Osteocyte (in vitro differentiated cells): ENCODE measurements at places on chromosomes 1 and 21. TPM values are rescaled to one million over a fixed set of nuclear protein-coding genes. Genes with fewer than 3 reads are reported as not detected.

CD52 gene
- total RNA-seq = not detected in 2 replicates

RGS13 gene
- not detected in 2 replicates for total RNA-seq

SYDE2 gene
- total RNA-seq = 6.0 and 6.3 TPM in 2 replicates

DCDC2B gene
- total RNA-seq = not detected in 2 replicates

PTGFRN gene
- total RNA-seq = 51.1 and 52.9 TPM in 2 replicates

PIGV gene
- 14.2 TPM in 2 replicates for total RNA-seq

HEYL gene
- total RNA-seq = 1.3 and 1.4 TPM in 2 replicates

DNA sequence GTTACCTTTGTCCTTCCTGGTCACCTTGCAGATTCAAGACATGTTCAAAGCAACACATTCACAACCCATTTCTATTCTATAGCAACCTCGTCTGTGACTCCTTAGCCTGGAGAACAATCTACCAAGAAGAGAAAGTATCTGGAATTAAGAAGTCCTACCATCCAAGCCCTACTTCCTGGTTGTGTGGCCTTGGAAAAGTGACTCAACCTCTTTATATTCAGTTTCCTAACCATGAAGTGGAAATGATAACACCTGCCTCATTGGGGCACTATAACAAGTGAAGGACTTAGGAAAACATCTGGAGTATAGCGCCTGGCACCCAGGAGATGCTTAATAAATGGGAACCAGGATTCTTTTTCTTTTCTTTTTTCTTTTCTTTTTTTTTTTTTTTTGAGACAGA lies 36.5 kb upstream of the SRRM1 start:
- no peak for DNase-seq
- peaks cover 39% of the 10 kb centered on the region for H3K27me3 ChIP-seq
- no peaks in the 10 kb centered on the region for H3K4me1 ChIP-seq
- no peak overlapping the region for H3K4me3 ChIP-seq
- H3K36me3 ChIP-seq = no peaks in the 10 kb centered on the region
- no peak overlapping the region for H3K27ac ChIP-seq

- DNase-seq = no peak
- peaks cover 2% of the 10 kb centered on the region for H3K36me3 ChIP-seq
- H3K27ac ChIP-seq = peak overlapping the region; percentile 82
Measured at GRCh38 chr1:94754570-94754969, 65.6 kb upstream of the SLC44A3 start.

DNA sequence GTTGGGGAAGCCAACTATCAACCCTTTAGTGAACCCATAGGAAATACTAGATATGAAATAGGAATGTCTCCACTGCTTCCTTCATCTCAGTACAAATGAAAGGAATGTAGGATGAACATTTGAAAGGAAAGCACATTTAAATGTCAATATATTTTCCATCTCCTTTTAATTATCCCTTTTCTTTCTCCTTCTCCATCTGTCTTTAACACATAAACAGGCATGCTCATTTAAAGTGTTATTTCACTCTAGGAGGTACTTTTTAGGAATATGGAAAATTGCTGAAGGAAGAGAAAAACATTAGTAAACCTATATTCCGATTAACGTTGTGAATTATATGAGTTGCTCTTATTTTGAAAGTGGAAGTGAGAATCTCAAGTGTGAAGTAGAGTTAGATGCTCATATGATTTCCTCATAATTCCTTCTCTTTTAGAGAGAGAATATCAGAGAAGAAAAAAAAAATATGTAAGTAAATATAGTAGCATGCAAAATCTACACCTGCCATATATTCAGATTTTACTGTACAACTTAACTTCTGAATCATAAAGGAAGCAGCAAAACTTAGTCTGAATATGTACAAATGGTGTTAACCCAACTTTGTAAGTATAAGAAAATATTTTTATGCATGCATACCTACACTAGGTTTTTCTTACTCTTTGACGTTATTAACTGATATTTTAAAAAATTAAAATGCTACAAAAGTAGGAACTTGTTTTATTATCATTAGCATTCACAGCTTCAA lies 406.9 kb upstream of the B3GALT2 start:
- no peaks in the 10 kb centered on the region for H3K36me3 ChIP-seq
- no peaks in the 10 kb centered on the region for H3K27me3 ChIP-seq
- H3K4me3 ChIP-seq = no peak overlapping the region
- peaks cover 8% of the 10 kb centered on the region for H3K4me1 ChIP-seq
- DNase-seq = no peak
- no peak overlapping the region for H3K27ac ChIP-seq

GRCh38 chr1:212613440-212614335 lies 5.1 kb downstream of the ATF3 start:
- no peak for DNase-seq
- peaks cover 3% of the 10 kb centered on the region for H3K27me3 ChIP-seq
- H3K4me1 ChIP-seq = peaks cover 24% of the 10 kb centered on the region
- H3K36me3 ChIP-seq = peaks cover 22% of the 10 kb centered on the region
- no peak overlapping the region for H3K4me3 ChIP-seq

DNA sequence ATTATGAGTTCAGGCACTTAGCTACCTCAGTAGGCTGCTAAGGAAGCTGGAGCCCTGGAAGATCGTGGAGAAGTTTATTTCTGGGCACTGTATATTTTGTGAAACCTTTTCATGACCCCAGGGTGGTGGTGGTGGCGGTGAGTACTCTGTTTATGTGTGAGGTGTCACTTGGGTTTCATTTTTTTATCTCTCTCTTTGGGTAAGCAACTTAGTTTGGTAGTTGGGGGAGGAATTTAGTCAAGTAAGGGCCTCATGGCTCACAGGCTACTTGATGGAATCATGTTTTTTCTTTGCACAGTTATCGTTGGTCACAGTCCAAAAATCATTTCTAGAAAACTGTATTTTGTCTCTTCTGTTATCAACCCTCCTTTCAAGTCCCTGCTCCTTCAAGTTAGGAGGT lies 33.9 kb downstream of the C1orf141 start:
- no peak overlapping the region for H3K27ac ChIP-seq
- no peaks in the 10 kb centered on the region for H3K36me3 ChIP-seq
- peaks cover 12% of the 10 kb centered on the region for H3K27me3 ChIP-seq
- no peaks in the 10 kb centered on the region for H3K4me1 ChIP-seq
- H3K4me3 ChIP-seq = no peak overlapping the region

- peaks cover 26% of the 10 kb centered on the region for H3K4me1 ChIP-seq
- no peaks in the 10 kb centered on the region for H3K36me3 ChIP-seq
- no peak overlapping the region for H3K27ac ChIP-seq
- DNase-seq = no peak
- no peaks in the 10 kb centered on the region for H3K27me3 ChIP-seq
Measured at GRCh38 chr21:35226968-35227744, 178.1 kb upstream of the RUNX1 start.

DNA sequence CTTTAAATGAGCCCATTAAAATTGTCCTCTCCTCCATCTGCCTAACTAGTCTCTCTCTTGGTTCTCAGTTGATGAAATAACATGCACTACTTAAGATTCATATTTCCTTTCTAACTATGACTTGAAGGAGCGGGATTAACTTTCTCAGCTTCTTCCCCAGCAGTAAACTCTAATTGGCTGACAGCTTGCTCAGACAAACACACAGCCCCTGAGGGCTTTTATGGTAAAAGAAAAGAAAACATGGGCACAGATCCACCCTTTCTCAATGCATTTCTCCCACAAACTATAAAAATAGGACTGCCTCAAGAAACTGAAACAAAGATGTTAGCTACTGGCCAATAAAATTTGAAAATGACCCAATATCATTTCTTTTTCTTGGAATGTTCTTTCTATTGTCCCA lies 703.1 kb downstream of the ADGRL2 start:
- no peaks in the 10 kb centered on the region for H3K27me3 ChIP-seq
- no peaks in the 10 kb centered on the region for H3K36me3 ChIP-seq
- no peak overlapping the region for H3K4me3 ChIP-seq
- DNase-seq = no peak
- peaks cover 31% of the 10 kb centered on the region for H3K4me1 ChIP-seq

DNA sequence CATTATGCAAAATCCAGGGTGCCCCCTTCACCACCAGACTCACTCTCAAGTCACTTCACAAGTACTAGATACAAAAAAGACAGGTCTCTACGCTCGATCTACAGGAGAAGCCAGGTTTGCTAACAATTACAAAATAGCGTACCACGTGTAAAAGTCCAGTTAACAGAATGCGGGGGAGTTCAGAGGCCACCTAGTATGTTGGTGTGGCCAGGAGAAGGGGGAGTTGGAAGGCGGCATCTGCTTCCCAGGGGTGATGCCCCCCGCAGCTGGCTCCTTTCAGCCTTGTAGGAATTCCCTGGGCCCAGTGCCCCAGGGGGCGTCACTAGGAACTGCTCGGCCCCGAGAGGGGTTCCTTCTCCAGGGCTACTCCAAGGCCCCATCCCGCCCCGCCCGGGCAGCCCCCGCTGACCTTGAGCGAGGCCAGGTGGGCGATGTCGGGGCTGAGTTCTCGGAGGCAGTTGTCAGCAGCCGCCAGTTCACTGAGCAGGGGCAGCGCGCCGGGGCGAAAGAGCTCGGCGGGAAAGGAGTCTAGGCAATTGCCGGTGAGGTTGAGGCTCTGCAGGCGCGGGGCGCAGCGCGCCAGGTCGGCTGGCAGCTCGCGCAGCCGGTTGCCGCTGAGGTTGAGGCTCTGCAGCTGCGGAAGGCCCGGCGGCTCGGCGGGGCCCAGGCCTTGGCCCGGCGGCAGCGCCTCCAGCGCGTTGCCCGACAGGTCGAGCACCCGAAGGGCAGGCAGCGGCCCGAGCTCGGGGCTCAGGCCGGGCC lies 664 bp downstream of the LRRC47 start:
- peak overlapping the region; percentile 80 for H3K4me3 ChIP-seq
- H3K27me3 ChIP-seq = peaks cover 3% of the 10 kb centered on the region
- no peaks in the 10 kb centered on the region for H3K36me3 ChIP-seq

DNA sequence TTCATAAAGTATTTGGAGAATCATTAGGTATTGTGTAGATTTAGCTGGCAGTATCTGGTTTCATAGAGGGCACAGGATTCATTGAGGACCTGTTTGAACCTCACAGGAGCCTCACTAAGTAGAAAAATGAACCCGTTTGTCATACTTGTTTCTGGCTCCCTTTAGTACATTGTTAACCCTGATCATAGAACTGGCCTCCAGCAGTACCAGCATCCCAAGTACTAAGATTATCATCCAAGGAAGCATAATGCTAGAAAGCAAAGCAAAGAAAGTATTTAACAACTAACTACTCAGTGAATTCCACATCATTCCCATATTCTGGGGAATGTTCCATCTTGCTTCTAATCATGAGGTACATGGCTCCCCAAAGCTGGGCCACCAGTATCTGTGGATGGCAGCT lies 54.9 kb downstream of the IVNS1ABP start:
- peaks cover 18% of the 10 kb centered on the region for H3K4me1 ChIP-seq
- H3K27me3 ChIP-seq = no peaks in the 10 kb centered on the region
- H3K36me3 ChIP-seq = no peaks in the 10 kb centered on the region
- H3K27ac ChIP-seq = no peak overlapping the region
- H3K4me3 ChIP-seq = no peak overlapping the region

- H3K27ac ChIP-seq = no peak overlapping the region
- DNase-seq = no peak
- no peaks in the 10 kb centered on the region for H3K36me3 ChIP-seq
- peaks cover 8% of the 10 kb centered on the region for H3K4me1 ChIP-seq
- peak overlapping the region; percentile 66 for H3K4me3 ChIP-seq
Measured at GRCh38 chr1:177181280-177181630, 10.5 kb downstream of the BRINP2 start.

DNA sequence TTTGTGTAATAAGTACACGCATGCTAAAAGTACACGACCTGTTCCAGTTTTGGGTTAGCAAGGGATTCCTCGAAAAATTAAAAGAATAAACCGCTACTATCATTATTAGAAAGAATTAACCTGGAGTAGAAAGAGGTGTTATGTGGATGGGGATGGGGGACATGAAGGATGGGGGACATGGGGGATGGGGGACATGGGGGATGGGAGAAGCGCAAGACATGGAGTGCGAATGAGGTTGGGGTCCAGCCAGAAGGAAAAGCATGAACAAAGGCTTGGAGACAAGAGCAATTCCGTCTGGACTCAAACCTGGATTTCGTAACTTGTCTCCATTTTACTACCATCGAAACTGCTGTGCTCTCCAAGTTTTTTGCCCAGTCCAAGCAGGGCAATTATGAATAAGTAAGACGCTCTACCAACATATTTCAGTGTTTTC lies 591 bp upstream of the KDM1A start:
- no peaks in the 10 kb centered on the region for H3K27me3 ChIP-seq
- DNase-seq = no peak
- H3K36me3 ChIP-seq = peaks cover 7% of the 10 kb centered on the region
- peak overlapping the region; percentile 89 for H3K4me3 ChIP-seq
- peaks cover 34% of the 10 kb centered on the region for H3K4me1 ChIP-seq

- H3K4me1 ChIP-seq = peaks cover 23% of the 10 kb centered on the region
- peak overlapping the region; percentile 74 for H3K4me3 ChIP-seq
- no peak for DNase-seq
Measured at GRCh38 chr1:89822109-89822962, 1.5 kb downstream of the LRRC8D start.

DNA sequence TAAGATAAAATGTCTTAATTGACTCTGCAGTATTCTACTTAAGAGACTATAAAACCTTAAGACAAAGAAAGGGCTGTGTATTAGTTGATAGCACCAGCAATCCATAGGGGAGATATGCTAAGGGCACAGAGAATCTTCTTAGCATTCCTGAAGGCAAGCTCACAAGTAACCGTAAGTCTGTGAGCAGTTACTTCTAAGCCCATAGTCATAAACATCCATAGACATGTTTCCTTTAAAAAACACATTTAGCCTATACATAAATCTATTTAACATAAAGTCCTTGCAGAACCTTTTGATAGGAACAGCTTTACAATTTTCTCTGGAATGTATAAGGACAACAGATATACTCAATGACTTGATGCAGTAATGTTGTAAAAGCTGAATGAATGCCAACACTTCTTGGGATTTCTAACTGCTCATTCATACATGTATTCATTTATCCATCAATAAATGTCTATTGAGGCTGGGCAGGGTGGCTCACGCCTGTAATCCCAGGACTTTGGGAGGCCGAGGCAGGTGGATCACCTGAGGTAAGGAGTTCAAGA lies 6.3 kb upstream of the ERRFI1 start:
- H3K27me3 ChIP-seq = no peaks in the 10 kb centered on the region
- no peak for DNase-seq
- no peak overlapping the region for H3K4me3 ChIP-seq

- peaks cover 69% of the 10 kb centered on the region for H3K4me1 ChIP-seq
- peaks cover 6% of the 10 kb centered on the region for H3K36me3 ChIP-seq
- H3K27me3 ChIP-seq = peaks cover under 1% of the 10 kb centered on the region
- H3K4me3 ChIP-seq = peak overlapping the region; percentile 88
Measured at GRCh38 chr1:12617511-12617900, 504 bp downstream of the DHRS3 start.

GRCh38 chr1:154192476-154192875 lies 576 bp upstream of the TPM3 start:
- no peaks in the 10 kb centered on the region for H3K36me3 ChIP-seq
- DNase-seq = no peak
- H3K27me3 ChIP-seq = peaks cover 46% of the 10 kb centered on the region
- H3K27ac ChIP-seq = no peak overlapping the region
- no peak overlapping the region for H3K4me3 ChIP-seq

- H3K27me3 ChIP-seq = no peaks in the 10 kb centered on the region
- H3K36me3 ChIP-seq = peaks cover 24% of the 10 kb centered on the region
- DNase-seq = no peak
- H3K4me3 ChIP-seq = no peak overlapping the region
Measured at GRCh38 chr1:65221638-65222339, 73.8 kb downstream of the AK4 start.

GRCh38 chr1:177020851-177021589 lies 143.5 kb downstream of the ASTN1 start:
- no peak for DNase-seq
- no peaks in the 10 kb centered on the region for H3K27me3 ChIP-seq
- no peaks in the 10 kb centered on the region for H3K36me3 ChIP-seq
- H3K4me1 ChIP-seq = no peaks in the 10 kb centered on the region
- H3K4me3 ChIP-seq = no peak overlapping the region
